Omental fat pad (tissue), 4 donors: ENCODE measurements at places on chromosomes 1 and 21.

DNA sequence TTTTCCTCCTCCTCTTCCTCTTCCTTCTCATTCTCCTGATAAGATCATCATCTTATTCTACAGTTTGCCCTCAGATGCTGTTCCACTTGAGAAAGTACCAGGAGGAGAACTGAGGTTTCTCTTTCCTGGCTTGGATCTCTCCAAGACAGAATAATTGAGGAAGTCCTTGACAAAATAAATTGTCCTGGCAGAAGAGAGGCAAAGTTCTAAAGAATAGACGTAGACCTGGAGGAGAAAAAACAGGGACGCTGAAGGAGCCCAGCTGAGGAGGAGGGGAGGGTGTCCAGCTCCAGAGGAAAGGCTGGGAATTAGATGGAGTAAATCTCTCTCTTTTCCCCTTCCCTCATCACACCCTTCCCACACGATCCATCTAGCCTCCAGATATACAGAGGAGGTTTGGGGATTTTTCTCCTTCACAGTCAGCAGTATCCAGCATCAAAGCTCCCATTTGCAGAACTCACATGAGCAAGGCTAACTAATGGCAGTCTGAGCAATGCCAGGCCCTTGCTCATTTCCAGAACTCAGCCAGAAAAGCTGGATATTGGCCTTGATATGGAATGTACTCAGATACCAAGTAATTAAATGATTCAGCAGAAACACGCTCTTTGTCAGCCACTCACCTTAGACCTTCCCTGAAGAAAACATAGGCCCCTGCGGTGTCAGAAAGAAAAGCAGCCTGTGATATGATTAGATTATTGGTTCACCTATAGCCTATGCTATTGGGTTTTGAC is 5.1 kb upstream of the GNG12 start:
- DNase-seq: no peak

DNA sequence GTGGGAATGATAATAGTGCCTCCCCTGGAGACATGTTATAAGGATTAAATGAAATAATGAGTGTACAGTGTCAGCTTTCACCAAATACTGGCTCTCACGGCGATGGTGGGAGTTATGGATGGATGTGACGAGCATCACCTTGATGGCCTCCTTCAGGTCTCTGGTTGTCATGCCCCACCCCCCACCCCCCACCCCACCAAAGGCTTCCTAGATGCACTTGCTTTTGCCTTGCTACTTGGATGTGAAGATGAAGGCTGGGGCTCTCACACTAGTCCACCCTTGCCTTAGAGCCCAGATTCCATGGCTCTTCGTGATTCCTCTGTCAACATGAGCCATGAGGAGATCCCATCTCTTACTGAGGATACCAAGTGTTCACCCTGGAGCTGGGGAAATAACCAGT is 412.3 kb downstream of the NPHP4 start:
- no peak for DNase-seq

DNA sequence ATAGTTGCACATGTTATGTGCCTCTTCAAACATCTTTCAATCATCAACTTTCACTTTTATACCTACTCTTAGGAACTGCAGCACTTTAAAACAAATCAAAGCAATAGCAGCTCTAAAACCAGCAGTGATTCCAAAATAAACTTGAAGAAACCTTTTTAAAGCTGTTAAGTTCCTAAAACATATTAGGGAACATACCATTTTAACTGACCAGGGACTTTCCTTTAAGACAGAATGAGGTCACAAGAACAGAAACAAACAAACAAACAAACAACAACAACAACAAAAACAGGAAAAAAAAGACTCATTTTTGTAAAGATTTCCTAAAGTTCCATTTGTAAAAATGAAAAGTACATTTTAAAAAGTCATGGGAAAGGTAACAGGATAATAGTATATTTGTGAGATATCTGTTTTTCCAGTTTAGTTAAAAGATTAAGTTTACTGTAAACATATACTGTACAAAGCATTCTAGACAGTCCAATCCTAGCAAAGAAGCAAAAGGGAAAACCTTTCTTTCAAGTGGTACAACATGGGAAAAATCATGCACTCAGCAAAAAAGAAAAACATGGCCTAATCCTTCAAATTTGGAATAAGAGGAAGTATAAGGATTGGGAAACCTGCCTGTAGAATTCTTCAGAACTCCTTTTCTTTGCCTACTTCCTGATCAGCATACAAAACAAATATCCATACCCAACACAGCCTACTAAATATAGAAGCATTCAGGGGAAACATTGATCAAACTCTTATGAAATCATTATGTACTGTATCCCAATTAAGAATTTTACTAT is 45.5 kb downstream of the EPS15 start:
- DNase-seq: no peak

- no peak for DNase-seq
Measured at GRCh38 chr1:22613572-22613918, 22.9 kb upstream of the C1QA start.

GRCh38 chr21:44499631-44500030 is 40.4 kb downstream of the KRTAP10-1 start:
- DNase-seq: no peak

DNA sequence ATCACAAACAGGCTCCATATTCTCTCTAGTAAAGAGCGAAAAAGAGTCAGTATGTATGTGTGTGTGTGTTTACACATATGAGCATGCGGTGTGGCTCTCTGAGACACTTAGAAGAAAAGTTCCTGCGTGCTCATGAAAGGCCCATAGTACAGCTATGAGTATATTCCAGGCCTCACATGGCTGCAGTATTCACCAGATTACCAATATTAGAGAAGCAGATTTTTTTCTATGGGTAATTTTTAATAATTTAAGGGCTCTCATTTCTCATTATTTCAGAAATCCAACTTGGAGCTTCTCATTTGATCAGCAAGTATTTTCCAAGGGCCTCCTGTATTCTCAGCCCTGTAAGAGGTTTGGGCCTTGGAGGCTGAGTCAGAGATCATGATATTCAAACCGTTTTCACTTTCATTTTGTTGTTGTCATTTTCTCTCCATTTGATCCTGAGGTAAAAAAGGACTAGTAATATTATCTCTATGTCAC is 232.9 kb upstream of the SGIP1 start:
- no peak for DNase-seq

DNA sequence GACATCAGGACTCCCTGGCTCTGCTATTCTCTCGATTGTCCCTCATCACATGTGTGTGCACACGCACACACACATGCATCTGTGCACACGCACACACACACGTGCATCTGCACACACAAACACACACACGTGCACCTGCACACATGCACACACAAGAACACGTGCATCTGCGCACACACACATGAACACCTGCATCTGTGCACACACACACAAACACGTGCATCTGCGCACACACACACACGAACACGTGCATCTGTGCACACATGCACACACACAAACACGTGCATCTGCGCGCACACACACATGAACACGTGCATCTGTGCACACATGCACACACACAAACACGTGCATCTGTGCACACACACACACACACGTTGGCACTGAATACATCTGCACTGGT is 14.7 kb downstream of the S100A7A start:
- no peak for DNase-seq

- peak; percentile 68 for DNase-seq
Measured at GRCh38 chr21:45698493-45699184, 55.1 kb downstream of the PCBP3 start.

GRCh38 chr1:230725256-230726012 is 11.5 kb upstream of the AGT start:
- DNase-seq: no peak

DNA sequence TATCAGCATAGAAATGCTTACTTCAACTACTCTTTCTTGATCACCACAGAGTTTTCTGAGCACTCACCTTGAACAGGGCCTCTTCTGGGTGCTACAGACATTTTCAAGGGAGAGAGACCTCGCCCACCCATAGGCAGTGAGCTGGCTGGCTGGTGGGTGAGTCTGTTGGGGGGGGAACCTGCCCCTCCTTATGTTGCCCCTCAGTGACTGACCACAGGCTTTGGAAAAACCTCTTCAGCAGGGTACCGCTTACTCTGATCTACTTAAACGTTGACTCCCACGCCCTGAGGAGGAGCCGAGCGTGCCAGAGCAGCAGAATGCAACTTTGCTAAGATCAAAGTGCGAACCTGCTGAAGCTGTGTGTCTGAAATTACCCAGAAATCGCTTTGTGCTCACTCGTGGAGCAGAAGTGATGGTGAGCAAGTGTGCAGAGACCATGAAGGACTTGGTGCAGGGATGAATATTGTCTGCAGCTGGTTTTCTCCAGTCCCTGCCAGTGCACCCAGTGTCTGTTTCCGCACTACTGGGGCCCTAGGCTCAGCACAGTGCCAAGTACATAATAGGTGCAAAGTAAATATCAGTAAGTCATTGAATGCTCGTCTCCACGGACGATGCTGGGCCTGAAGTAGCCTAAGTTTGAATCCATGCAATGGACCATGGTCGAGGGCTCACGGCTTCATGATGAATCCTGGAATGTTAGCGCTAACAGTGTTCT is 158.7 kb upstream of the IRF2BP2 start:
- DNase-seq: no peak

DNA sequence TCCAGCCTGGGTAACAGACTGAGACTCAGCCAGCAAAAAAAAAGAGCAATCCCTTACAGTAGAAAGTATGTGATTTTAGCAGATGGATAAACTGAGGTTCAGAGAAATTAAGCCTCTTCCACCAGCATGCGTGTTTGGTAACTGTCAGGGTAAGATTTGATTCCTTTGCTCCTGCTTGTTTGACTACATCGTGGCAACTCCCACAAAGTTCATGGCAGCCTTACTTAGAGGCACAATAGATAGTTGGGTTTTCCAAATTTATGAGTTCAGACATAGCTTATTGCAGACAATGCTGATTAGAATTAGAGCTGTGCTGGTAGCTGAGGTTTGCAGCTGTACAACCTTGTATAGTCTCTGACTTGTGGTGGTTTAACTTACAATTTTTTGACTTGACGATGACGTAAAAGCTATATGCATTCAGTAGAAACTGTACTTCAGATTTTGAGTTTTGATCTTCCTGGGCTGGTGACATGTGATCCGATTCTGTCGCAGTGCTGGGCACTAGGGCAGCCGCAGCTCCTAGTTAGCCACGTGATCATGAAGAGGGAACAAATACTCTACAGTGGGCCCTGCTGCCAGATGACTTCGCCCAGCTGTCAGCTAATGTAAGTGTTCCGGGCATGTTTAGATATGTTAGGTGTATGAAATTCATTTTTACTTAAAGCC is 167.8 kb downstream of the DHRS3 start:
- DNase-seq: no peak

DNA sequence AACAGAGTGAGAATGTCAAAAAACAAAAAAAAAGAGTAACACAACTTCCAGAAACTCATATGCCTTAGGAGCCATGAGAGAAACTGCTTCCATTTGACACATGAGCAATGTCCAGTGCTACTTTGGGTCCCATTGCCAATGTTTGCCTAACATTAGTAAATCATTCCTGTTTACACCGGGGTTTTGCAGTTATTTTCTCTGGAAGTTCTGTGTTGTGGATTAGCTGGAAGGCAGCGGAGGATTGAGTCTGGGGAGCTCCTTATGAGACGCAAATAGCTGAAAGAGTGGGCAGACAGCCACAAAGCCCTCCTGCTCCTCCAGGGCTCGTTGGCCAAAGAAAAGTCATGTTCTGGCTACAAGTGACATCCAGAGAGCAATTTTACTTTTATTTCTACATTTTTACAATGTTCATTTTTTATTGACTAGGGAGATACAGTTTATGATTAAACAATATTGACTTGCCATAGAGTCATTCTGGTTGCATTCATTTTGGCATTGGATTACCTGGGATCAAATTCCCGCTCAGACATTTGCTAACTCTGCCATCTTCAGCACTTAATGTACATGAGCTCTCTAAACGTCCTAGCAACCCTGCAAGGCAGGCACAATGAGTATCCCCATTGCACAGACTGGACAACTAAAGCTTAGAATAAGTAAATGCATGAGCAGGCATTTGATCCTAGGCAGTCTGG is 66.4 kb upstream of the GALNT2 start:
- no peak for DNase-seq

- DNase-seq: no peak
Measured at GRCh38 chr1:45994423-45994822, 138.0 kb downstream of the PIK3R3 start.

- DNase-seq: no peak
Measured at GRCh38 chr1:32766328-32766972, 50.7 kb downstream of the YARS1 start.

- DNase-seq: no peak
Measured at GRCh38 chr1:206803221-206803730, 31.0 kb upstream of the IL10 start.

- DNase-seq: no peak
Measured at GRCh38 chr1:168824418-168825065, 95.5 kb upstream of the DPT start.

GRCh38 chr1:88935522-88936222 is 44.3 kb upstream of the GTF2B start:
- no peak for DNase-seq

- no peak for DNase-seq
Measured at GRCh38 chr1:65703853-65704252, 88.8 kb upstream of the PDE4B start.

GRCh38 chr1:85628791-85629531 is 48.4 kb downstream of the CCN1 start:
- no peak for DNase-seq

DNA sequence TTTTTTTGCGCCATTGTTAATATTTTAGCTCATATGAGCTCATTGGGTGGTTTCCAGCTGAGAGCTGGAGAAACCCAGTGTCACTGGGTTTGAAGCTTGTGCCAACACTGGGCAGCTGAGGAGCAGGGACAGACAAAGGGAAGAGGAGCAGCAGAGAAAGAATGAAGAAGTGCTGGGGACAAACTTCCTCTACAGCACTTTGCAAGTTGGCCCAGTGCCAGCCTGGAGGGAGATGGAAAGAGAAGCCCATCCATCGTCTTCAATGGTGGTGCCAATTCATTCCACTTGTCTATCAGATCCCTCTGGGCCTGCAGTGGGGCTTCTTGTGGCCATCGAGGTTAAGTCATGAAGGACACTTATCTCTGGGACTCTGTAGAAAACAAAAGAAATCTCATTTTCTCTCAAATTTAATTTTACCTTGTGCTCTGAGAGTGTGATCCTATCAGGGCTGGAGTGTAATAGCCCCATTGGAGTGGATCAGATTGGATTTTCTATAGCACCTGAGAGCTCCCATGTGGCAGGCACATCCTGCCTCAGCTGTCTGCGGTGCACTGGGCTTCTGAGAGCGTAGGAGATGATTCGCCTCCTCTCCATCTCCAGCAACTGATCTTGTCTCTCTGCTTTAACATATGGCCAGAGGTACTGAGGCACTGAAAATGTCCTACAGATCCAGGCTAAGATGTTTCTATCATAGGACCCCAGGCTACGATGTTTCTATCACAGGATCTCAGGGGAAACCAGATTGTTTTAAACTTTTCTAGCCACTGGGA is 114.7 kb downstream of the TNR start:
- DNase-seq: no peak

GRCh38 chr1:180228648-180229482 is 1.2 kb upstream of the LHX4 start:
- DNase-seq: no peak
